GM12878 (cell line): ENCODE measurements at places on chromosomes 6 and 20. TPM values are rescaled to one million over a fixed set of nuclear protein-coding genes. Genes with fewer than 3 reads are reported as not detected.

Gene C20orf141
- polyA plus RNA-seq, result not detected in 2 replicates

Gene TREM1
- polyA plus RNA-seq, result 0.12 TPM in 1 of 2 replicates, not detected in the other

Gene DAAM2
- not detected in 2 replicates for polyA plus RNA-seq

Gene COX7A2
- 1,067 and 1,077 TPM in 2 replicates for polyA plus RNA-seq

Gene HLA-DQB2
- polyA plus RNA-seq, result 20.2 and 23.2 TPM in 2 replicates

- H3K4me3 ChIP-seq, result no peak overlapping the region
- no peaks in the 10 kb centered on the region for H3K36me3 ChIP-seq
- no peak overlapping the region for H3K27ac ChIP-seq
- H3K27me3 ChIP-seq, result no peaks in the 10 kb centered on the region
- no peak for DNase-seq
Measured at GRCh38 chr6:84977363-84977705, 212.9 kb upstream of the TBX18 start.

DNA sequence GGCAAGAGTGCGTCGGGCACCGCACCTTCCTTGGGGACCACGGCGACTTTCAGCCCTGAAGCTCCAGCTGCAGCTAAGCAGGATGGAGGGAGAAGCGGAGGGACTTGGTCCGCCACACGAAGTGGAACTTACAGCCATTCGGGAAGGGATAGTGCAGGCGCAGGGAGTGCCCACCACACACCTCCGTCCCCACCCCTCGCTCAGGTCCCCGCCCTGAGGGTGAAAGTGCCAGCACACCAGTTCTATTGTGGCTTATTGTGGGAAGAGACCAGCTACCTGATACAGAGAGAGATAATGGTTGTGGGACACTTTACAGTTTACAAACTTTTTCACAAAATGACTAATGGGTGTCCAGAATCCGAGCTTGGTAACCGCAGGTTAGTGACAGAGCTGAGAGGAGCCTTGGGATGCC, 76.1 kb downstream of the IRF4 start:
- H3K4me3 ChIP-seq, result no peak overlapping the region
- no peak overlapping the region for H3K27ac ChIP-seq
- peaks cover 6% of the 10 kb centered on the region; the same call in 1 of the 2 replicates for H3K27me3 ChIP-seq
- peaks cover 18% of the 10 kb centered on the region for H3K4me1 ChIP-seq
- H3K36me3 ChIP-seq, result no peaks in the 10 kb centered on the region

DNA sequence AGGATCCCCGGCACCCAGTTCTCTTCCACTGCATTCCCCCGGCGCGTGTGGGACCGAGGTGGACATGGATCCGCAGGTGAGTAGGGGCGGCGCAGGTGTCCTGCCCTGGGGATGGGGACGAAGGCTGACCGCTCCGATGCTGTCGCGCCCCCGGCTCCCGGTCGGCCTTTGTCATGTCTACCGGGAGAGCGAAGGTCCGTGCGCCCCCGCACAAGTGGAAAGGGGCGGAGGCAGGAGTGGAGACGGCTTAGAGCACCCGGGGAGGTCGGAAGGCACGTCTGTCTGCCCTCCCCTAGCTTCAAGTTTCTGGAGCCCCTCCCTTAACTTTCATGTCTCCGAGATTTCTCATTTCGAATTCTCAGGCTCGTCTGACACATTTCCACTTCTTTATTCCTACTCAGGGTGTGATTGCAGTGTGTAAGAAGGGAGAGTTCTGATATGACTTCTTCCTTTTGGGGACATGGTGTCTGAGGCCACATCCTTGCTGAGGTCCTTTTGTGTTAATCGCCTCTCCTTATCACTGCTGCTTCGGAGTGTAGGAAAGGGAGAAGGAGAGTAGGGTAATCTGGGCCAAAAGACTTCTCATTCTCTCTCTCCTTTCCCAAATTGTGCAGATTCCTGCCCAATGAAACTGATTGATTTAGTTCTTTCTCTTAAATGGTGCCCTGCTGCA, 435 bp downstream of the KIFC1 start:
- H3K27ac ChIP-seq, result peak overlapping the region; percentile 91

DNA sequence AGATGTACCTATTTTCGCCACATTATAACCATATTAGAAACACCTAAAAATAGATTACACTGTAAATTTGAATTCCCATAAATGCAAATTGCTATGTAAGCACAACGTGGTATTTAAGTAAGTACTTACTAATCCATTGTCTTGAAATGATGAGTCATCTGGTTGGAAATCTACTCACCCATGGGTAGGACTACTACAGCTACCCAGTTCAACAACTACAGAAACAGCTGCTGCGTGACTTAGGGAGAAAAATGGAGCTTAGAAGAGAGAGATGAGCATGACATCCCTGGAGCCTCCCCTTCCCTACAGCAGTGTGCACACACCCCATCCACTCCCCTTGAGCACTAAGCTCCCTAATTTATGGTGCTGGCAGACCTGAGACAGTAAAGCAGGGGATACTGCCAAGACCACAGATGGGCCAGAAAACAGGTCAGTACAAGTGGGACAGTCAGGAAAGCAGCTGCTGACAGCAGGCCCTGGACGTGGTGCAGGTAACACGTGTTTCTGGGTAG, 26.9 kb downstream of the RRAGD start:
- no peak overlapping the region for H3K27ac ChIP-seq
- H3K4me1 ChIP-seq, result peaks cover 20% of the 10 kb centered on the region
- no peaks in the 10 kb centered on the region for H3K27me3 ChIP-seq
- no peaks in the 10 kb centered on the region; the same call in 1 of the 2 replicates for H3K36me3 ChIP-seq
- no peak overlapping the region for H3K4me3 ChIP-seq
